ENCODE measurements at places on chromosomes 7 and 10.

DNA sequence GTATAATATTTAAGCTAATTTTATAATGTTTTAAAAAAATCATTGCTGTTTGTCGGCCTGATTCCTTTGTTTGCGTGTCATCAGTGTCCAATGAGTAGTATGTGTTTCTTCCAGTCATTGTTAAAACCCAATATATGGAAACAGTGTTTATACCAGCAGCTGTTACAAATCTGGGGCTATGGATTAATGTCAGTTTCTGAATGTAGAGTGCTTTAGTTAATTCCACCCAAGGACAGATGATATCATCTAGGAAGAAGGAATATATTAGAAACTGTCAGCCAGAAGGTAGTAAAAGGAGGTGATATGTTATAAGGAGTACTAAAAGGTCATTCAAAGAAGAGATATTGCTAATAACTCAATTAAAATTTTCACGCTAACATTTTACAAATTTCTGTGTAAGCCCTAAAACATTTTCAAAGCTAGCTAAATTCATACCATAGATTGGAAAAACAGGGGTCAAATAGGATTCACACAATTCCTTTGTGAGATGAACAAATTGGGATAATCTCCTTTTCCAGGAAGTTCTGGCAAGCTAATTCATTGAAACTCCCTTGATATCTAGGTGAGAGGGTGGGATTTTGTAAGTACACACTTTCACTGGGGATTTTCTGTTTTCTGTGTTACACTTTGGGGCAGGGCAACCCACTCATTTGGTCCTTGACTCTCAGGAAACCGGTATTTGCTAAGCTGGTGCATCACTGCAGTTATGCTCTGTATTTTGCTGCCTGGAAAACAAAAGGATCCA lies 448.8 kb downstream of the LRMDA start:
- no peak for DNase-seq

GRCh38 chr10:36783400-36783799 lies 342.0 kb upstream of the ANKRD30A start:
- no peak for DNase-seq

DNA sequence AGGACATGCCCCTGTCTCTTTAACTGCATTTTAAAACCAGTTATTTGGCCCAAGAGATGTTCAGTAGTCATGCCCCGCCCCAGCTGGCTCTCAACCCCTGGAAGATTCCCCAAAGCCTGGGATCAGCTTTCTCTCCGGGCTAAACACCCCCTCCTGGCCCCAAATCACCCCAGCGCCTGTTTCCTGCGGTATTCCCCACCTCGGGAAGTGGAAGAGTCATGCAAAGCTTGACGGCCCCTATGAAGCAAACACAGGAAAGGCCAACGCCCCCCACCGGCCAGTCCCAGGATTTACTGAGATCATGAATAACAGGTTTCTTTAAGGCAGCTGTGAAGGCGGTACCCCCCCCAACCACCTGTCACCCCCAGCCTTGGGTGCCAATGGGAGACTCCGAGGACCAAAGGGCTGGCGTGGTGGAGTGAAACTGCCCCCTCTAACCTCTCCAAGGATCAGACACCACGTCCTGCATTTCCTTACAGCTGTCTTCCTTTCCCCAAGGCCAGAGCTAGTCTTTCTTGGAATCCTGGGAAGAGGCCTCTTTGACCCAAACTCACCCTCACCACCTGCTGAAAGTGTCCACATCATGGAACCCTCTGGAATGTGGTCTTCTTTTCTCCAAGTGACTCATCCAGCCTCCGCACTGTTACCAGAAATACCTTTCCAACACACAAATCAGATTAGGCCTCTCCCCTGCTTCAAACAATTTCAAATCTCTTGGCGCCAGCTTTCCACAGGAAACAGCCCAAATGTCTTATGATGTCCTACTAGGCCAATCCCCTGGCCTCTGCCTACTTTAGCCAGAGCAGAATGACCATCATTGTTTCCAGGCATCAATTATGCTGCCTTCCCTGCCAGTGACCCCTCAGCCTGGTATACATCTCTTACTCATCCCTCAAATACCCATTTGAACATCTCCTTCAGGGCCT lies 301.5 kb downstream of the ZEB1 start:
- no peak for DNase-seq

DNA sequence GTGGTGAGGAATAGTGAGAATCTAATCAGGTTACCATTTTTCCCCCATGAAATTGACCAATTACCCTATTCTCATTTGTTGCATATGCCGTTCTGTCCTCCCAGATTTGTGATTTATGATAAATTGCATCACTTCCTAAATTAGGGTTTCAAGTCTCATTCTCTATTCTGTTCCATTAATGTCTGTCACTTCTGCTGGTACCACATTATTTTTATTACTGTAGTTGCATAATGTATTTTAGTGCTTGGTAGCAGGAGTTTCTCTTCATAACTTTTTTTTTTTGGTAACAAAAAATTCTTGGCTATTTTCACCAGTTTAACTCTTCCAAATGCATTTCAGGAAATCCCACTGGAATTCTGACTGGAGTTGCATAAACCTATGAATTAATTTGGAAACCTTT lies 44.0 kb upstream of the FAM133B start:
- DNase-seq, result no peak

DNA sequence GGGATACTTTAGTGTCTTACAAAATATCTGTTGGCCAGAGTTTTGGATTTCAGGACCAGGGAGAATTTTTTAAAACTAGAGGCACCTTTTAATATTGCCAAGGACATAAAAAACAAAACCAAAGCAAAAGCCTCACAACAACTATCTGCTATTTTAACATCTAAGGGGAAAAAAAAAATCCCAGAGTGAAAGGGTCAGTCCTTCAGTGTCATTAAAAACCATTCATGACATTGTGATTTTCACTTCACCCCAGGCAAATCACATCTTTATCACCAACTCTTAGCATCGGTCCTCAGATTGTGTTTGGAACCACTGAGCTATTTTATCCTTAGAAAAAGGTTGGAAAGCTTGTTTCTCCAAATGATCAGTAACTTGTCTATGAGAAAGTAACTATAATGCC lies 10.7 kb downstream of the CEP41 start:
- no peak for DNase-seq

- no peak for DNase-seq
These were observed 74.9 kb upstream of the COL13A1 start for GRCh38 chr10:69726850-69727249.

Data from activated T-cell treated with anti-CD3 and anti-CD28 coated beads for 48 hours (primary cell).